ENCODE measurements at places on chromosomes 6 and 20. TPM values are rescaled to one million over a fixed set of nuclear protein-coding genes. Genes with fewer than 3 reads are reported as not detected.

DNA sequence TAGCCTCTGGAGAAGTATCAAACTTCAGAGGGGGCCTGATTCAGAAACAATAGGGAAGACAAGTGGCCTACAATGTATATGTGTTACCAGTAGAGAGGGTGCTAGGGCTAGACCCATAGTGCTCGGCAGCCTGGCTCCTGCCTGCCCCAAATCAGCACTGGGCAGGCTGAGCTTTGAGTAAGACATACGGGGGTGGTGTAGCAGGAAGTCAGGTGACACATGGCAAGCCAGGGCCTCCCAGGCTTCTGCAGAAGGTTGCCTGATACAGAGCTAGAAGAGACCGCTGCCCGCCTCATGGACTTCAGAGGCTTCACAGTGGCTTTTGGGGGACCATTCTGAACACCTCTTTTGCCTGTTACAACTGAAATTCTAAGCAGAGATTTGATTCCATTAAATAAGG lies 43.4 kb downstream of the RALY start:
- no peak for DNase-seq

DNA sequence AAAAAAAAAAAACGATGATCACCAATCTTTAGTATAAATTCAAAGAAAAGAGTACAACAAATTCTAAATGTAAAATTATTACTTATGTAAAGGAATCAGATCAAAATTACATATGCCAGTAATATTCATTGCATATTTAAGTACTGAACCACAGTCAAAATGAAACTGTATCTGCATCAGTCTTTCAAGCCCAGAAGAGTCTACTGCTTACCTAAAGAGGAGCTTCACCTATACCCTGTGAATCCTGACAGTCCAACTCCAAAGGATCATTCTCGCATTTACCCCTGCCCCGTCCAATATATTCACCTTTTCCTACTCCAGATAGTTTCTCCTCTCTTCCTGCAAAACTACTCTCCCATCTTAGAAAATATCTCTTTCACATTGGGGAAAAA lies 9.2 kb downstream of the ATG5 start:
- DNase-seq = no peak

DNA sequence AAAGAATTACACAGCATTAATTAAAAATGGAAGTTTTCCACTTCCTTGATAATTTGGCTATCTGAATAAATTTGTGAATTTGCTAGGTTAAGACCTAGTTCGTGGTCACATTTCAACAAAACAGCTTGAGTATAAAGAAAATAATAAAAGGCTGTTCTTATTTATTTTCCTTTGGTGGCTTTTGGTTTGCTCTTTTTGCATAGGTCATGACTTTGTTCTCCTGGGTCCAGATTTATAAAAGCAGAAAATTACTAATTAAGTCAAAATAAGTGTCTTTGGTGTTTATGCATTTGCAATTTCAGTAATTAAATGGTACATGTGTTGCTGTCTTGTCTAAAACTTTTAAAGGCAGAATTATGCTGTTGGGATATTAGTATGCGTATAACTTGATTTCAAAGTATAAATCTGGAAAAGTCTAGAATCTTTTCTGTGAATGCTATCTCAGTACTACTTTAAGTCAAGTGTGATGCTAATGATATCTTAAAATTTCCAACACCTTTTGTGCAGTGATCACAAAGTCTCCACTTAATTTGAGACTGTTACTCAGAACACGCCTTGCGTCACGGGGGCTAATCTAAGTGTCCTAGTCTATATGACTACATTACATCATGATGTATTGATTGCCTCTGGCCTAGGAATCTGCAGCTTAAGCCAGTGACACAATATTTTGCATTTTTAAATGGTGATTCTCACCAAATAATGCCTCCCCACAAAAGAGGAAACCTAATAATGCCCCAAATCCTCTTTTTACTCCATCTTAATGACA lies 41.0 kb downstream of the GNAS start:
- no peak for DNase-seq

- no peak for DNase-seq
Measured at GRCh38 chr6:110612298-110612697, 135.9 kb upstream of the SLC22A16 start.

The WFDC2 gene
- polyA plus RNA-seq = 16.7 TPM

The COX4I2 gene
- polyA plus RNA-seq = 7.8 TPM

DNA sequence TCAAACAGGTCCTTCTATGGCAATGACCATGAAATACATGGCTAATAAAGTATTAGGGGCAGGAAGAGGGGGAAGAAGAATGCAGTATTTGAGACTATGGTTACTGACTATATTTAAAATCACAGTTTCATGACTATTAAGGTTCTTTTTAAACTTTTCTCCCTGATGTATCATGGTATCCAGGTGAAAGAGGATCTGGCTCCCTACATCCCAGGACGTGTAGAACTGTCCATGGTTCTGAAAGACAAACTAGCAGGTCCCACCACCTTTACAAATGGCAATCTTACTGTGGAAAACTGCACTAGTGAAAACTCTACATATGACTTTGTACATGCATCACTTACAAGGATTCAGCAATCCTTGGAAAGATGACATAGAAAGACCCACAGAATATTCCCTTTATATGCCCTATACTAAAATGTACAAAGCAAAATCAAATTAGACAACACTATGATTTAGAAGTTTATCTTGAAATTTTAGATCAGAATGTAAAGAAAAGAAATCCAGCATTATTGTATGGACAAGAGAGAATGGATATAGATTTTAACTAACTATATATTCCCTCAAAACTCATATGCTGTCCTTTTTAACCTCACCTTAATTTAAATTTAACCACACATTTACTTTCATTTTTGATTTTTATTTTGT lies 33.5 kb downstream of the RPP21 start:
- no peak for DNase-seq

DNA sequence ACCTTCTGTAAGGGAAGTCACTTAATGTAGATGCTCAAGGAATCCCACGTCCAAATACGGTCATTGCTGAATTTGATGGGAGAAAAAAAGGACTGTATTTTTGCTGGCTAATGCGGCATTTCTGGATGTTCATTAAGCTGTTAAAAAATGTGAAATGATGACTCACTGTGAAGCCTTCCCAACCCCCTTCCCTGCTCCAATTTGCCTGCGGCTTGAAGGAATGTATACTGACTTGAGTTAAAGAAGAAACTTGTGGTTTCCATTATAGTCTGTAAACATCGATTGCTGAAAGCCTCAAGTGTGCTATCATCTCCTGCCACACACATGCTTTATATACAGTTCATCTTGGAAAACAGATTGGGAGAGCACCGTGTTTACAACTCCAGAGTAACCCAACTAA lies 249.1 kb upstream of the JAG1 start:
- DNase-seq = no peak

The POLR3F gene
- 8.6 TPM for polyA plus RNA-seq

The HDGFL1 gene
- not detected for polyA plus RNA-seq

DNA sequence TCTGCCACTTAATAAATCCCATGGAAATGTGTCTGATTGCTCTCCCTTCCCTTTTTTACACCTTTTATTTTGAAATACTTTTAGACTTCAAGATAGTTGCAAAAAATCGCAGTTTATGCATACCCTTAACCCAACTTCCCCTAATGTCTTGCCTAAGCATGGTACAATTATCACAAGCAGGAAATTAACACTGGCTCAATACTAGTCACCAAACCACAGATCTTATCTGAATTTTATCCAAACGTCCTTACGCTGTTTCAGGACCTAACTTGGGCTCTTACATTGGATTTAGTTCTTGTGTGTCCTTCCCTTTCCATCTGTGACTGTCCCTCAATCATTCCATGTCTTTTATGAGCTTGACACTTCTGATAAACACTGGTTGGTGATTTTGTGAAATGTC lies 146.3 kb downstream of the ZNF217 start:
- no peak for DNase-seq

DNA sequence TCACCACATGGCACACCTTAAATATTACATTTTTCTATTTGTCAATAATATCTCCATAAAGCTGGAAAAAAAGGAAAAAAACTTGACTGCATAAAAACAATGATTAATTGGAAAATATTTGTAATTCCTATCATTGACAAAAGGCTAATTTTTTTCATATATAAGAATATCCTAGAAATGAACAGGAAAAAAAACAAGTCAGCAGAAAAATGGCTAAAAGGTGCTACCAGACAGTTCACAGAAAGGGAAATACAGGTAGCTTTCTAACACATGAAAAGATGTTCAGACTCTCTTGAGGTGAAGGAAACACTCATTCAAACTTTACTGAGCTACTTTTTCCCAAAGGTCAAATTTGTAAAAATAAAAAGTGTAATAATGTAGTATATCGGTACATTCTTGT lies 104.1 kb upstream of the SCAF8 start:
- DNase-seq = no peak

DNA sequence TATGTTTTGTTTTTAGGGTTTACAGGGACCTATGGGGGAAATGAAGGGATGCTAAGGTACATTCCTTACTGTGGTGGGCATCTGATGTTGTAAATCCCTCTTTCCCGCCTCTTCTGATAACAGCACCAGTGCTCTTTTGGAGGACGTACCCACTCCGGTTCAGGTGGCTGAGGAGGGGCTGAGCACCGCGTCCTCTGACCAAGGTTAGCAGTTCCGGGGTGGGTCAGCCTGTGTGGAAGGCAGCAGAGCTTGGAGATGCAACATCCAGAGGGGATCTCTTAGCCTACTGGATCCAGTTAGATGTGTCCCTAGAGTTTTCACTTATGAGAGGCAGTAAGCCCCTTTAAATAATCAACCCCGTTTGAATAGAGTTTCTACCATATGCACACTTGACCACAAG lies 135.3 kb upstream of the KCNG1 start:
- no peak for DNase-seq

The SYNJ2 gene
- polyA plus RNA-seq = 8.6 TPM

DNA sequence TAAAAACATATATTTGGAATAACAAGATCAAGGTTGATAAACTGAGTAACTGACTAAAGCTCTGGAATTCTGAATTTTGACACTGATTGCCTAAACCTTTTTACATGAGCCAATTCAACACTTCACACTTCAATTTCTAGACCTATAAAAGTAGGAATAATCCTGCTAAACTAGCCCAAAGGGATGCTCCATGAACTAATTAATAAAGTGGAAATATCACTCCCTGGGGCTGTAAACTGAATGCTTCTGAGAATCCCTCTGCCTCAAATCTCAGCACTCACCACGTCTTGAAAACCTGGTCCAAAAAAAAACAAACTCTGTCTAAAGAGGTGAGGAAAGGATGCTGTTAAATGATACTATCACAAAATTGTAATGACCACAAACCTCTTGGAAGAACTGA lies 50.9 kb downstream of the DCDC2 start:
- no peak for DNase-seq

The FHL5 gene
- 3.2 TPM for polyA plus RNA-seq

The CST3 gene
- 201 TPM for polyA plus RNA-seq

DNA sequence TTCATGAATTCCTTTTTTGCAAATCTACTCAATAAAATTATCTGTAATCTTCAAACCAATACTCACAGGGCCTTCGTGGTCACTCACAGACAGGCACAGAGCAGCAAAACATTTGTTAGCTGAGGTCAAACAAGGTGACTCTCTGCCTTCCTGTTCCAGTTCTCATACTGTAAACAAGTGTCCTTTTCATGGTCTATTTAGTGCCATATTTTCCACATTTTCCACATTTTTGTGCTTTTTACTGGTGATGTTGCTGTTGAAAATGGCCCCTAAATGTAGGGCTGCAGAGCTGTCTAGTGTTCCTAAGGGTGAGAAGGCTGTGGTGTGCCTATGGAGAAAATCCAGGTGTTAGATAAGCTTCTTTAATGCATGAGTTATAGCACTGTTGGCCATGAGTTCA lies 133.1 kb upstream of the COL21A1 start:
- no peak for DNase-seq

DNA sequence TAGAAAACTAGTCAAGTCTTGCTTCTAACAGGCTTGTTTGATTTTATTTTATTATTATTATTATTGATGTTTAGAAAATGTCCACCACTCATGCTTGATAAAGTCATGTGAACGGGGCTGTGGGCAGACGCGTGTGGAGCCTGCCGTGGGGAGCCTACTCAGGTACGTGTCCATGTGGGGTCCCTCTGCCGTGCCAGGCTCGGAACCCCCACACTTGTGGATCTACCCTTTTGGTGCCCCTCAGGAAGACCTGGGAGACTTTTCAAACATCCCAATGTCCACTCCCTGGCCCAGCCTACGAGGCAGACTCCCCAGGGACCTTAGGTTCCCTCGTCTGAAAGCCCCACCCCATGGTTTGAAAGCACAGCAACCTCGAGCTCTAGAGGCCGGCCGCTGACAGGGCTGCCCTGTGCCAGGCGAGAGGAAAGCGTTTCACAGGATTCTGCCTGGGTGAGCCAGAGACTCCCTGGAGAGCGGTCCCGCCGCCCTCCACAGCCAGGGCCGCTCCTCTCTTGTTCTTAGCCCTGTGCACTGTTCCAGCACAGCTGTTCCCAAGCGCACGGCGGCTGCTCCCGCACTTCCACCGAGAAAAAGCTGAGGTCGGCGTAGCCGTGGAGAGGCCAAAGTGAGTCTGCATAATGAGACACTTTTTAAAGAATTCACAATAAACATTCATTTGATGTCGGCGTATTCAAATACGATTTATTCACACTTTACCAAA lies 249.7 kb downstream of the TTLL2 start:
- DNase-seq = no peak

DNA sequence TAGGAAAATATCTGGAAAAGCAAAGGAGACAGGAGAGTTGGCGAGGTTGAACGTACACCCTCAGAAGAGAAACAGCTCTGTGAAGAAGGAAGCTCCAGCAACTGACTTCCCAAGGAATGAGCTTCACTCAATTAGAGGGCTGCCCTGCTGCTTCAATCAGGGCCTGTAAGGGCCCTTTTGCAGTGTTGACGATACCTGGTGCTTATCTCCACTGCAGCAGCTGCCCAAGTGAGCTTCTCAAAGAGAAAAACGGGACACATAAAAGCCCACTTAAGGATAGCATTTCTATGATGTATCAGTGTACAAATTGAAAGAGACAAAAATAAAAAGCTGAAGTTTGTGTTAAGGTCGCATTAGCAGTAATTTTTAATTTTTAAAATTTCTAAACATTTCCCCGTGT lies 16.4 kb downstream of the SEC63 start:
- no peak for DNase-seq

GRCh38 chr6:31836047-31836473 lies 8.5 kb downstream of the HSPA1B start:
- no peak for DNase-seq

GRCh38 chr20:45291526-45291925 lies 15.1 kb upstream of the RBPJL start:
- no peak for DNase-seq

DNA sequence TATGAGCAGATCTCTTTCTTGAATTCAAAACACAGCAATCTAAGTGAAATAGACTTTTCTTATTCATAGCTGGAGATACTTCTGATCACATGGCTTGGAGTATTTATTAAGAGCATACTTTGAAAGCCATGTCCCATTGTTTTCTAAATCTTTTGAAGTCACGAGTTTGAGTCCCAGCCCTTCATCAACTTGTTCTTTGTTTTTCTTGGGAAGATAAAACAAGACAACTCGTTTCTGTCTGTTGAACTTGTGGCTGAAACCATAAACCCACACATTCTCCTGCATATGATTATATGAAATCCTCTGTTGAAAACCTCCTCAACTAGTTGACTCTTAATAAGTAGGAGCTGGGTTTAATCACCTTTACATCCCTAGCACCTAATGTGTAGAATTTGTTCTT lies 3.3 kb downstream of the RNF144B start:
- no peak for DNase-seq

The SLC44A4 gene
- polyA plus RNA-seq = 9.0 TPM

All from pancreas (tissue), 10 donors.